COR-L47 (cell line): ENCODE measurements at places on chromosomes 7 and 10.

- no peak for DNase-seq
These were observed 19.7 kb upstream of the GOT1 start for GRCh38 chr10:99450156-99450555.

DNA sequence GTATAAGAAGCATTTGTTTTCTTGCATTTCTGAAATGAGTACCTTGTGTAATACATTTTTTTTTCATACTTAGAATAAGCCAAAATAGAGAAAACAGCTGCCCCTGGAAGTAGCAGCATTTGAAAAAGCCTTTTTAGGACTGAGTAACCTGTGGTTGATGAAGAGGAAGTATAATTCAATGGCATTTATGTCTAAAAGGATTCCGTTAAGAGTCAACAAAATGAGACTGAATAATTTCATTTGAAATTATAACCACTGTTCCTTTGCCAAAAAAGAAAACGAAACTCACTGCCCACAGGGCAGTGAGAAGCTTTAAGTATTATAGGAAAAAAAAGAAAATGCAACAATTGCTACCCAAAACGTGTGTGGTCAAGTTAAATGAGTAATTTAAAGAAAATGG lies 705.6 kb upstream of the PHF14 start:
- no peak for DNase-seq

- DNase-seq: no peak
These were observed 662.6 kb upstream of the IGFBP3 start for GRCh38 chr7:46583656-46584055.

DNA sequence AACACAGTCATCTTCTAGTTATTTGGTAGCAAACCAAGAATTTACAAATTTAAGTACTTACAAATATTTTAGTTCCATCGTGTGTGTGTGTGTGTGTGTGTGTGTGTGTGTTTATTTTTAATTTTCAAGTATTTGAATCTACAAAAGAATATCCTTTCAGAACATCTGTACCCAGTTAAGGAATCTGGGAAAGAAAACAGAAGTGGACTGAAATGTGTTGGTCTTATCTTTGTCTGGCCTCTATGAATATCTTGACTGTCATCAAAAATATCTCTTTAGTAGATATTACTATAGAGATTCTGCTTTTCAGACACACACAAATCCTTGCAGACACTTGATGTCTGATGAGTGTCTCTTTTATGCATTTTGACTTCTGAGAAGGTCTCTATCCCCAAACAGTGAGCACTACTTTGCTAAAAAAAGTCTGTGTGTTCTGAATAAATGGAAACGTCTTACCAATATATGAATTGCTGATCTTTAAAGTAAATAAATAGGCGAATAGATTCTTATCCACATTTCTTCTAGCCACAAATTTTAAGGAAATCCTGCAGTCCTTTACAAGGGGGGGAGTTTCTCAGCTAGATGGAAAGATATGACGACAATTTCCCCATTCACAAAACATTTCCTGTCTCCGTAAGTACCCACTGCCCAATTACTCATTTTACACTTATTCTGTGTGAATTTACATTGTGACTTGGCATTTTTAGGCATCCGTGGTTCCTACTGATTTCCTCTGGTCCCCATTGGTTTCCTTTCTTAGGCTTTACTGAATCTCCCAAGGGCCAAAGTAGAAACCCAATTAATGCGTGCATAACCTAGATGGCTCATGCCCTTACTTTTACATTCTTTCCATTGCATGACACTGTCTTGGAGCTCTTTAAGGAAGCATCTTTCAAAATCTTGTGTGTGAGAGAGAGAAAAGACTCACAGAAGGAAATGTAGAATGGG lies 36.0 kb downstream of the NRCAM start:
- no peak for DNase-seq

DNA sequence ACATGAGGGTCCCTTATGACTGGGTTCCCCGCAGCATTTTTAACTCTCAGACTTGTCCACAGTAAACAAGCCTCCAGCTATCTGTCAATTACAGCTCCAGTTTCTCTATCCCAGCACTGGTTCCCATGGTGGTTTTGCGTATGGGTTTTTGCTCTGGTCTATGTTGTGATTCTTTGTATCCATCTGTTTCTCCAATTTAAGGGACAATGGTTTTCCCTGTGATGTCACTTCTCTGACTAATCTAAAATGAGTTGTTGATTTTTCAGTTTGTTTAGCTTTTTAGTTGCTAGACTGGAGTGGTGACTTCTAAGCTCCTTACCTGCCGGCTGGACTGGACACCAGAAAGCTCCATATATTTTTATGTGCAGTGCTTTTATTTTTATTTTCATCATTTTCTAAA lies 303.7 kb downstream of the INHBA start:
- no peak for DNase-seq

DNA sequence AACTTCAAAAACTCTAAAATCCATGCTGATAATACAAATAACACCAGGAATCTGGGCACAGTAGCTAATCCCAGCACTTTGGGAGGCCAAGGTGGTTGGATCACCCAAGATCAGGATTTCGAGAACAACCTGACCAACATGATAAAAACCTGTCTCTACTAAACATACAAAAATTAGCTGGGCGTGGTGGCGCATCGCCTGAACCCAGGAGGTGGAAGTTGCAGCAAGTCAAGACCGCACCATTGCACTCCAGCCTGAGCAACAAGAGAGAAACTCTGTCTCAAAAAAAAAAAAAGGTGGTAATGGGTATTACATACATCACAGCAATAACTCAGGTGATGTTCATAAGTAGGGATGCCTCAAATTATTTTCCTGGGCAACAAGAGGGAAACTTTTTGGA lies 315.0 kb upstream of the MEOX2 start:
- DNase-seq: no peak

DNA sequence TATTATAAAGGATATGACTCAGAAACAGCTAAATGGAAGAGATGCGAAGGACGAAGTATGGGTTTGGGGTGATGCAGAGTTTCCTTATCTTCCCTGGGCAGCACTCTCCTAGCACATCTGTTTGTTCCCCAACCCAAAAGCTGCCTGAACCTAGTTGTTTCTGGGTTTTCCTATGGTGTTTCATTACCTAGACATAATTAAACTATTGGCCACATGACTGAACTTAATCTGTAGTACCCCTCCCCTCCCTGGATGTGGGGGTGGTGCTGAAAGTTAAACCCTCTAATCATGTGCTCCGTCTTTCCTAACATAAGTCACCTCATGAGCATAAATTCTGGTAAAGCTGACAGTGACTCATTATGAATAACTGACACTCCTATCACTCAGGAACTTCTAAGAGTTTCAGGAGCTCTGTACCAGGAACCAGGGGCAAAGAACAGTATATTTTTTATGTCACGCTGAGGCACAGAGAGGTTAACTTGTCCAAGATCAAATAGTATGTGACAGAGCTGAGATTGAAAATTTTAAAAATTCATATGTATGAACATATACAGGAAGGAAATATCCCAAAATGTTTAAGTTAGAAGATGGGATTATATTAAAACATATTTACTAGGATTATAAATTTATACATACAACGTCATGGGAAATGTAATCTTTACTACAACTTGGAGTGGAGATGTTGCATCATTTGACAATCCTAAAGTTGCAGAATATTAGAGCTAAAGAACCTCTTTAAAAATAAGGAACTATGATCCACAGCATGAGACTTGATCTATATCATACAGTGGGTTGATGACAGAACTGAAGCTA lies 4.8 kb downstream of the STRIP2 start:
- DNase-seq: no peak

DNA sequence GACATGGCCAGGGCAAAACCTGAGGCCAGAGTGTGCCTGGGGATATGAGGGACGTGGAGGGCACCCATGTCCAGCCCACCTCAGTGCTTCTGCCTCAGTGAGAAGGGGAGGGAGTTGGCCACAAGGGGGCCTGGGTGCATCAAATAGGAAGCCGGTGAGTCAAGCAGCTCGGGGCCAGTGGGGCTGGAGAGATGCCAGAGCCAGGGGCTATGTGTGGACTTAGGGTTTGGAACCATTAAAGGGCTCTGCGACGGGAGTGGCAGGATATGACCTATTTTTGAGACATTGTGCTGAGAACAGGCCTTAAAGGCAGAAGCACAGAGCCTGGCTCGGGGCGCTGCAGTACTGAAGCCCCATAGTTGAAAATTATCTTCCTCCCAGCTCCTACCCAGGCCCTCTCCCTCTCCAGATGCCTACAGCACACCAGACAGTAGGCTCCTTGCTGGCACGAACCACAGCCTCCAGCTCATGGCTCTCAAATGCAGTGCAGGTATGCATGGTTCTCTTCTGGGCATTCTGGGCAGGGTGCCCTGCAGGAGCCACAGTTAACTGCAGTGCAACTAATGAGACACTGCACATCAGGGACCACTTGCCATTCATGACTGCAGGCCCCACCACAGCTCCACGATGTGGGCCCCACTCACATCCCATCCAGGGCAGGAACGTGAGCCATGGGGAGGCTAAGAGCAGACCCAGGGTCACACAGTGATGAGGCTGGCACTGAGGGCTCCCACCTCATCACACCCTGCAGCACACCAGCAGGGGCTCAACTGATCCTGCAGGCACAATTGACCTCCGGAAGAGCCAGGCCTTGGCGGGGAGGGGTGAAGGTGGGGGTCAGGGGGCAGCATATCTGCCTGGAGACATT lies 7.2 kb upstream of the PGAM2 start:
- peak; percentile 86 for DNase-seq

DNA sequence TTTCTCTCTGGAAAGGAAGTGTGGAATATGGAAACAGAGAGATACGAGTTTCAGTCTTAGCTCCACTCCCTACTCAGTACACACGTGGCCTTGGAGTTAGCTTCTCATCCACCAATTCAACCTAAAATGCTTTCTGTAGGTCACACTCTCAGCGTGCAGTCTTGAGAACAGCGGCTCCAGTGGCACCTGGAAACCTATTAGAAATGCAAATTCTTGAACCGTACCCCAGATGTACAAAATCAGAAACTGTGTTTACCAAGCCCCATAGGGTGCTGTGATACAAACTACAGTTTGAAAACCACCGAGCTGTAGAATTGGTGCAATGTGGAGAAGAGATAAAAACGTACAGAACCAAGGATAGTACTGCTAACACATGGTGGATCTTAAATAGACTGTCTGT lies 91.1 kb upstream of the SP4 start:
- DNase-seq: no peak

DNA sequence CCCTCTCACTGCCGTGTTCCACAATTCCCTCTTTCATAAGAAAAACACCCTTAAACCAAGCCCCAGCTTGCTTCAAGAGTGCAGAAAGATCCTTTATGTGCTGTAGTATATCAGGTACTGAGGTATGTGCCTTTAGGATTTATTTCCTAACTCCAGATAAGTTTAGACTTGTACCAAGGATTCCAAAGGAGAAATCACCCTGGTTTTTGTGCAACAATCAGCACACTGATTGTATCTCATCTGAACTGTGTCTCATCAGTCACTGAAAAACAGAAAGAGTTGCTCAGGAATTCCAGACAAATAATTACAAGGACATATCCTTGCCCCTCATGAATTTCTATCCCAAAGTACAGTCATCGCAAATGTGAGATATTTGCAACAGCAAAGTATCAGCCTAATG lies 77.2 kb upstream of the PTPRZ1 start:
- DNase-seq: no peak

GRCh38 chr7:101736084-101736483 lies 81.3 kb upstream of the CUX1 start:
- no peak for DNase-seq

DNA sequence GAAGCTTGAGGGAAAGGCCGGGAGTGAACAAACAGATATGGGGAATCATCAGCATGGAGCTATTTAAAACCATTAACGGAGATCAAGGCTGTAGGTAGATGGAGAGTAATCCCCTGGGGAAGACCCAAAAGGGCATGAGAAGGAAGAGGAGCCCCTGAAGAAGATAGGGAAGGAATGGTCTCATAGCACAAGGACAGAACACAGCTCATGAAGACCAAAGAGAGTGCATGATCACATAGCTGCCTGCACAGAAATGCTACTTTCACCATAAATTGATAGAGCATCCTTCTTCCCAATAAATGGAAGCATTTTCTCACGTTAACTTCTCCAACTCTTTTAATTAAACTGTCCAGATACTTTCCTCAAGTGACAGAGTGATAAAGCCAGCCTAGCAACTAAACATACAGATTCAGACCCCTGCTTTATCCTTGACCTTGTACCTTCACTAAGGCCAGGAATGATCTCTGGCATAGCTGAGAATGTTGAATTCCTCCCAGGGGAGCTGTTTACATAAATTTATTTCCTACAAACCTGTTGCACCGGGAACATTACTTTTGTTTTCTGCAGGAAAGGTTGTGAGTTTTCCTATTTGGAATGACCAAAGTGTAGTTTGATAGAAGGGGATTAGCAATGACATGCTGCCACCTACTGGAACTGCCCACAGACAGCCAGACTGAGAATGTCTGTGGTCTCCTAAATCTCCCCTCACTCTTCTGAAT lies 110.8 kb upstream of the LRGUK start:
- peak; percentile 25 for DNase-seq

DNA sequence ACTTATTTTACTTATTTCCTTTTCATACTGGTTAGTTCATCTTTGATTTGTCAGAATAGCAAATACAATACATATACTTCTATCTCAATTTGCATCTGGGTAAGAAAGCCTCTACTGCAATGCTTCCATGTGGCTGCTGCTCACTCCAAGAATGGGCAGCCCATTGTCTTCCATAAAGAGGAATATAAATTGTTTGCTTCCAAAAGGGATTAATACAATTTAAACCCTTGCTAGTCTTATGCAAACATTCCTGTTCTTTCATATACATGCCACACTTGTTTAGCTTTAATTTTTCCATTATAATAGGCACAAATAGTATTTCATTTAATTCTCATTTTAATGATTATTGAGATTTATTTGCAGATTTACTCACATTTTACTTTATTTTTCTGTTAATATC lies 555.4 kb upstream of the POM121L12 start:
- no peak for DNase-seq

DNA sequence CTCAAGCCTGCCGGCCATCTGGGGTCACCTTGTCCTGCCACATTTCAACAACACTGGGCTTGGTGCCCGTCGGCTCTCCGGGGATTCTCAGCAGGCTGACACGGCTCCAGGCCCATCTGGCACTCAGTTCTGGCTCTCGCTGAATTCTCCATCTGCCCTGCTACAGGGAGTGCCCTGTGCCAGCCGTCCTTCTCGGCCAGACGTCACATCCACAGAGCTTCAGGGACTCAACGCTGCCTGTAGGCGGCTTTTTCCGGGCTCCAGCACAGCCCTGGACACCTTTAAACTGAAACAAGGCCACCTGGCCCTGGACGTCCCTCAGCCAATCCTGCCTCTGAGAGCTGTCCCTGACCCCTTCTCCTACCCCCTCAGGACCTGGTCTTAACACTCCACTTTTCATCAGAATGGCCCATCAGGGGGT lies 43.0 kb downstream of the TMEM130 start:
- peak; percentile 78 for DNase-seq

- no peak for DNase-seq
These were observed 70.8 kb downstream of the PTF1A start for GRCh38 chr10:23262928-23263327.

DNA sequence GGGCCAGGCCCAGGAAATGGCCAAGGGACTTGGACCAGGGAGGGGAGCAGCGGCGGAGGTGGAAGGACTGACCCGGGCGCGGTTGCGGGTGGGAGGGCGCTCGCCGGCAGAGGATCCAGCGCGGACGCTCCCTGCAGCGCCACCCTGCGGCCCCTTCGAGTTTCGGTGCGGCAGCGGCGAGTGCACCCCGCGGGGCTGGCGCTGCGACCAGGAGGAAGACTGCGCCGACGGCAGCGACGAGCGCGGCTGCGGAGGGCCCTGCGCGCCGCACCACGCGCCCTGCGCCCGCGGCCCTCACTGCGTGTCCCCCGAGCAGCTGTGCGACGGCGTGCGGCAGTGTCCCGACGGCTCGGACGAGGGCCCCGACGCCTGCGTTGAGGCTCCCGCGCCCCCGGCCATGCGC lies 16.8 kb upstream of the ZNF467 start:
- DNase-seq: peak; percentile 14

- DNase-seq: no peak
These were observed 14.3 kb downstream of the IL2RA start for GRCh38 chr10:6047847-6048246.

GRCh38 chr10:110067960-110068770 lies 60.4 kb downstream of the ADD3 start:
- DNase-seq: no peak
